EL (cell line): ENCODE measurements at places on chromosomes 4 and X.

- DNase-seq, result no peak
Measured at GRCh38 chr4:183632689-183633088, 26.3 kb downstream of the RWDD4 start.

GRCh38 chrX:20309806-20310205 is 43.1 kb upstream of the RPS6KA3 start:
- DNase-seq, result peak; percentile 1

- no peak for DNase-seq
Measured at GRCh38 chrX:123331859-123332258, 147.8 kb downstream of the GRIA3 start.

GRCh38 chrX:68896581-68896980 is 67.8 kb downstream of the EFNB1 start:
- no peak for DNase-seq

GRCh38 chr4:68175562-68176155 is 46.0 kb upstream of the TMPRSS11F start:
- DNase-seq, result peak; percentile 43

DNA sequence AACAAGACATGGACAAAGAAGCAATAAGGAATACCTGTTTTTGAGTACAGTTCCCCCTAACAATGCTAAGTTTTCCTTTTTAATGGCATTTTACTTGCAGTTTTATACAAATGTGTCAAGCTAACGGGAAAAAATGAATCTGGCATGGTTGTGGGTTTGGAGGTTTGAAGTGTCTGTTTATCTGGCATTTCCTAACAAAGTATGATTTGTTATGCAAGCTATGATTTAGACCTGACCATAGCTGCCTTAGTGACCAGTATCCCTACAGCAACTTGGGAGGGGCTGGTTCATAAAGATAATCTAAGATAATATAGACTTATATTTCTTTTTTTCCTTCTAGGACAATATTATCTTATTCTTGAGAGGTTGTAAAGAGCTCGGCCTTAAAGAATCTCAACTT is 60.6 kb downstream of the LIMCH1 start:
- no peak for DNase-seq

DNA sequence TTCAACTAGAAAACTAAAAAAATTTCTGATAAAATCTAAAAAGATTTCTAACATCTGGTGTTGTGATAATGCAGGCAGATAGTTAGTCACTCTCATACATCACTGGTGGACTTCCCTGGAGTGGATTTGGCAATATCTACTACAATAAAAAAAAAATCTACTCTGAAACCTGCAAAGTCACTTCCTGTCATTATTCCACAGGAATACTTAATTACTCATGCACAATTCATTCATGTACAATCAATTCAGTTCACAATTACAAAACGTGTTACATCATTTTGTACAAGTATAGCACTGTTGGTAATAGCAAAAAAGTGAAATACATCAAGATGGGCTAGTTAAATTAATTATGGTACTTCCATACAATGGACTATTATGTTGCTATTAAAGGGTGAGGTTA is 16.5 kb upstream of the RHOH start:
- DNase-seq, result peak; percentile 85

DNA sequence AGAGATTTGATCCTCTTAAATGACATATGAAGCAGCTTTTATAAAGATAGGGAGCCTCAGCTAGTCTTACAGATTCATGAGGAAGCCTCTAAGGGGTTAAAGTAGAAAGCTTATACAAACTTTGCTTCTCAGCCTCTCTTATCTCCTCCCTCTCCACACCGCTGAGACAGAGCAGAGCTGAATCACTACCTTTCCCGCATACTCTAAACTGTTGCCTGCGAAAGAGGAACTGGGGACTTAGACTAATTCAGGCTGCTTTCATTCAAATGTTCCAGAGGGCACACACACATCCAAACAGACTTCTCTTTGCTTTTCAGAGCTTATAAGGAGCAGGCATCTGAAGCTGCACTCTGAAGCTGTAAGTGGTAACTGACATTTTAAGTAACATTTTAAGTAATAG is at the start of gene SERTM2:
SERTM2 (plus strand) TSS at position 169 of the 400 bp plus-strand sequence. CDS start 7,213 bp downstream, outside the sequence.
- DNase-seq, result no peak

GRCh38 chr4:179268791-179269190 is 1826.6 kb upstream of the AGA start:
- DNase-seq, result no peak

DNA sequence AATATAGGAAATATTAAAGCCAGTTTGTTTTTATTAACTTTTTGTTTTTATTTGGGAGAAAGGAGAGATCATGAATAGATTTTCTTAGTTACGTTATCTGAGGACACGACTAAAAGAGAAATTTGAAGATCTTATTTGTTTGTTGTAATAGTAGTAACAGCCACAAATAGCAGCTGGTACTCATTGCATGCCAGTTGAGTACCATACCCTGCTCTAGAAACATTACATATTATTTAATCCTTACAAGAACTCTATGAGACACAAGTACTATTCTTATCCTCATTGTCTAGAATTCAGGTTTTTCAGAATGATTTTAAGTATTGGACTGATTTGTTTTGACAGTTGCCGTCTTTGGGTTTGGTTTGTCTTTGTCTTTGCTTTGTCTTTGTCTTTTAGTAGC is 31.8 kb downstream of the USP53 start:
- no peak for DNase-seq

GRCh38 chrX:23907498-23908218 is at the start of the genes APOO and CXorf58:
Gene APOO, minus strand, starts transcription at chrX:23907938. Its CDS starts 236 bp downstream, at chrX:23907702.
Gene CXorf58, plus strand, starts transcription at chrX:23908006. Its CDS starts 2,297 bp downstream, at chrX:23910303.
- DNase-seq, result peak; percentile 87

DNA sequence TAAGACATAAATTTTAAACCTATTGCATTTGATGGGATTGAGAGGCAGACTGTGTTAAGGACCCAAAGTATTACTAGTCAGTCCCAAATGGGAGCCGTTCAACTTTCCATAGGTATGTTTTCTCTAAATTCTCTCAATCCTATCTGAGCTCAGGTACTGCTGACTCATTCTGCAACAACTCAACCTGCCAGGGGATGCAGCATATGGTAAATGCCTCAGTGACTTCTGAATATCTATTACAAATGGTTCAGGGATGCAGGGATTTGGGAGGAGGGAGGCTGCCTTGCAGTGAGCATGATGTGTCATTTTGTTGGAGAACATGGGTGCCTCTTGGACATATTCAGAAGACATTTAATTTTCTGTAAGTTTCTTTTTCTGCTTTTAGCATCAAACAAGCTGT is 97.3 kb downstream of the HDAC8 start:
- no peak for DNase-seq
